Thoracic aorta (tissue), 2 donors: ENCODE measurements at places on chromosomes 2 and 18. TPM values are rescaled to one million over a fixed set of nuclear protein-coding genes. Genes with fewer than 3 reads are reported as not detected.

FECH gene
- total RNA-seq, result 34.4 TPM

ABCG8 gene
- total RNA-seq, result not detected

FAM228A gene
- total RNA-seq, result 0.81 TPM

GRCh38 chr2:150472511-150472899 is 15.0 kb downstream of the RND3 start:
- H3K27ac ChIP-seq, result no peak overlapping the region
- H3K4me3 ChIP-seq, result no peak overlapping the region
- H3K4me1 ChIP-seq, result peaks cover 40% of the 10 kb centered on the region
- peaks cover 26% of the 10 kb centered on the region for H3K36me3 ChIP-seq
- DNase-seq, result no peak
- H3K27me3 ChIP-seq, result no peaks in the 10 kb centered on the region

C2orf80 gene
- total RNA-seq, result not detected

DNA sequence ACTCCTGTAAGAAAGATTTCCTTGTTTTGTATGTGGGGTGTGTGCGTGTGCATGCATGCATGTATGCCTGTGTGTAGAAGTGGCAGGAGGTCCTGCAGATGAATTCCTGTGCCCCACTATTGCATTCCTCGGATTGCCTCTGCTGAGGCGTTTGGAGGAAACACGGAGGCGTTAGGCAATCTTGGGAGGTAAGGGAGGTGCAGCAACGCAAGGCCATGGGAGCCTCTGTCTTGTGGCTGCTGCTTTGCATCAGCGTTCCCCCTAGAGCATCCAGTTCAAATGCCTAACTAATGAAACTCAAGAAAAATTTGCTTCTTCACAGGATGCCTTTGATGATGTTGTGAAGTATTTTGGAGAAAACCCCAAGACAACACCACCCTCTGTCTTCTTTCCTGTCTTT is 80.0 kb downstream of the PRPF40A start:
- no peaks in the 10 kb centered on the region for H3K27me3 ChIP-seq
- H3K4me1 ChIP-seq, result no peaks in the 10 kb centered on the region
- DNase-seq, result no peak
- no peak overlapping the region for H3K27ac ChIP-seq
- H3K36me3 ChIP-seq, result peaks cover 32% of the 10 kb centered on the region

DNA sequence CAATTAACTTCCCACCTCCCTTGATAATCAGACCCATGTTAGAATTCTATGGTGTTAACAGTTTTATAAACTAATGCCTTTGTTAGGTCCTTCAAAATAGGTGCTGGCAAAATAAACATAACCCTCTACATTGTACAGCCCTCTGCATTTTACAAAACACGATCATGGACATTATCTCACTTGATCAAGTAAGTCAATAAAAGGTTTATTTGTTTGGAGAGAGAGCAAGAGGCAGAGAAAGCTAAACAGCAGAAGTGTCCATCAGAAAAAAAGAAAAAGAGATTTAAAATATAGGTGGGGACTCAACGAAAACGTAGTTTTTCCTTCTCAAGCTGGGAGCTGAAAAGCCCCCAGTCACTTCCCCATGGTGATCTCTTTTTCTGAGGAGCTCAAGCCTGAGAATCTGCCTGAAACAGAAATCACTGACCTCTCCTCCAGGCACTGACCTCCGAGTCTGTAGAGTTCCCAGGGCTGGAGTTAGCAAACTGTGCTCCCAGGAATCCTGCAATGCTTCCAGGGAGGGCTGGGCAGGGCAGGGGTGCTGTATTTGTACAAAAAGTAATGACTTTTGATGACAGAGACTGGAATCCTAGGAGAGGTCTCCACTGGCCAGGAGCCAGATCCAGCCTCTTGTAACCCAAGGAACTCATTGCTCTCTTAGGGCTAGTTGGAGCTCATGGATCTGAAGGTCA is 137.8 kb upstream of the KLHL29 start:
- H3K27me3 ChIP-seq, result no peaks in the 10 kb centered on the region
- no peak overlapping the region for H3K27ac ChIP-seq
- no peaks in the 10 kb centered on the region for H3K36me3 ChIP-seq
- DNase-seq, result no peak

LAMA1 gene
- total RNA-seq, result not detected

DNA sequence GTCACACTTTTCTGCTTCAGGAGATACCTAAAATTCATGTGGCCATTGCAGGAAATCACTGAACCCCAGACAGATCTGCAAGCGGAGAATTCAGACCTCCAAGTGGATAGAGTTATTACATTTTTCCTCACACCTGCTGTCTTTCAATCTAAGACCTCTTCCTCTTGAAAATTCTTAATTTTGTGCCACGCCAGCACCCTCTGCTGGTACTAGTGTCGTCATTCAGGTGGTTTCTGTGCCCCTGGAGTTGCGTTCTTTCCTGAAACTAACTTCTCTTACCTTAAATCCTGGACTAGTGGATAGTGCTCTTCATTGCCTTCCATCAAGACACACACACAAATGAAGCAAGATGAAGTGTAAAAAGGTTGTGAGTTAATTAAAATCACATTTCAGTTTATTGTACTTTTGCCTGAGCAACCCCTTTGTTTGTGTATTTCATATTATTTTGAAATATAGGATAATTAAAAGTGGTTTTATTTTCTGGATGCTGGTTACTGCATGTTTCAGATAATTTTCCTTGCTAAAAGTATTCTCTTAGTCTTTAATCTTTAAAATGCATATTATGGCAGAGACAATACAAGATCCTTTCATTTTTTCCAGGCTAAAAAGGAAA is 1.6 kb upstream of the DNER start:
- peaks cover 3% of the 10 kb centered on the region for H3K4me1 ChIP-seq
- no peak overlapping the region for H3K27ac ChIP-seq
- H3K4me3 ChIP-seq, result no peak overlapping the region
- DNase-seq, result no peak
- no peaks in the 10 kb centered on the region for H3K36me3 ChIP-seq
- H3K27me3 ChIP-seq, result no peaks in the 10 kb centered on the region

FBXO41 gene
- 6.1 TPM for total RNA-seq

GRCh38 chr2:180664507-180664906 is 315.9 kb upstream of the UBE2E3 start:
- no peak overlapping the region for H3K4me3 ChIP-seq
- no peak overlapping the region for H3K27ac ChIP-seq
- H3K27me3 ChIP-seq, result no peaks in the 10 kb centered on the region
- DNase-seq, result no peak
- no peaks in the 10 kb centered on the region for H3K4me1 ChIP-seq

GRCh38 chr2:174781298-174781697 is 17.0 kb upstream of the CHRNA1 start:
- DNase-seq, result no peak
- no peak overlapping the region for H3K4me3 ChIP-seq
- H3K36me3 ChIP-seq, result no peaks in the 10 kb centered on the region
- H3K4me1 ChIP-seq, result no peaks in the 10 kb centered on the region
- H3K27me3 ChIP-seq, result no peaks in the 10 kb centered on the region

- no peak for DNase-seq
- no peak overlapping the region for H3K4me3 ChIP-seq
- no peaks in the 10 kb centered on the region for H3K4me1 ChIP-seq
- no peak overlapping the region for H3K27ac ChIP-seq
Observed at GRCh38 chr2:65681503-65681902, 249.1 kb upstream of the SPRED2 start.

- H3K27ac ChIP-seq, result no peak overlapping the region
- no peak overlapping the region for H3K4me3 ChIP-seq
- H3K27me3 ChIP-seq, result no peaks in the 10 kb centered on the region
- no peaks in the 10 kb centered on the region for H3K36me3 ChIP-seq
- DNase-seq, result no peak
Observed at GRCh38 chr2:56981554-56981953, 797.8 kb downstream of the CCDC85A start.

GRCh38 chr2:12950957-12951656 is 234.4 kb downstream of the TRIB2 start:
- no peak for DNase-seq
- H3K4me3 ChIP-seq, result no peak overlapping the region
- H3K27me3 ChIP-seq, result no peaks in the 10 kb centered on the region
- no peak overlapping the region for H3K27ac ChIP-seq
- no peaks in the 10 kb centered on the region for H3K36me3 ChIP-seq

CXCR1 gene
- 4.4 TPM for total RNA-seq

GRCh38 chr18:40109252-40110049 is 1845.6 kb upstream of the PIK3C3 start:
- no peak overlapping the region for H3K4me3 ChIP-seq
- no peaks in the 10 kb centered on the region for H3K27me3 ChIP-seq
- H3K4me1 ChIP-seq, result no peaks in the 10 kb centered on the region
- DNase-seq, result no peak
- H3K36me3 ChIP-seq, result no peaks in the 10 kb centered on the region

- H3K36me3 ChIP-seq, result no peaks in the 10 kb centered on the region
- H3K27me3 ChIP-seq, result no peaks in the 10 kb centered on the region
- H3K27ac ChIP-seq, result no peak overlapping the region
- no peaks in the 10 kb centered on the region for H3K4me1 ChIP-seq
Observed at GRCh38 chr2:104465981-104466380, 387.9 kb upstream of the POU3F3 start.

- H3K36me3 ChIP-seq, result no peaks in the 10 kb centered on the region
- no peaks in the 10 kb centered on the region for H3K27me3 ChIP-seq
- H3K27ac ChIP-seq, result no peak overlapping the region
- no peaks in the 10 kb centered on the region for H3K4me1 ChIP-seq
- no peak for DNase-seq
Observed at GRCh38 chr2:182628916-182629315, 87.1 kb upstream of the DNAJC10 start.

DNA sequence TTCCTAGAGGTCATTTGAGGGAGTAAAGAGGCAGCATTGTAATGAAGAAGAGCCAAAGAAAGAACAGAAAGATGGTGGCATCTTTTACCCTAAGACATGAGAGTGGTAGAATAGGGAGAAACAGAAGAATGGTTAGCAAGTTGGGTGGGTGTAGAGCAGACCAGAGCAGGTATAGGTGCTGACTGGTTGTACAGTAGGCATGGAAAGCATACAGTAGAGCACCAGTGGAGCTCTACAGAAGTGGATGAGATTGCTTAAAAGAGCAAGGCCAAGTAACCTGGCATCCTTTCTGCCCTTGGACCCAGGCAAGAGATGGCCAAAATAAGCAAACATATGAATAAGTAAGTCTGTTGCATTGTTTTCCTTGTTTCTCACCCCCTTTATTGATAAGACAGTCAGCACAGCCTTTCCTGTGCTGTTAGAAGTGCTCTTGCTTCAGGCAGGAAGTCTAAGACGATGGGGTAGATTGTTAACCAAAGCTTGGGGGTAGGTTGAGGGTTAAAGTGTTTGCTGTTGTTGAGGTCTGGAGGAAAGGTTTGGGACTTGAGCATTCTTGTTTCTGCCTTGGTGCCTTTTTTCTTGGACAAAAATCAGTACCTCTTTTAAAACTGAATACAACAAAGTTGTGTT is 76.9 kb downstream of the DIS3L2 start:
- H3K27me3 ChIP-seq, result no peaks in the 10 kb centered on the region
- H3K4me1 ChIP-seq, result no peaks in the 10 kb centered on the region
- no peak overlapping the region for H3K4me3 ChIP-seq
- H3K36me3 ChIP-seq, result no peaks in the 10 kb centered on the region
